ENCODE measurements at places on chromosomes 16 and 17. TPM values are rescaled to one million over a fixed set of nuclear protein-coding genes. Genes with fewer than 3 reads are reported as not detected.

- DNase-seq, result no peak
These were observed 191.8 kb downstream of the TMEM114 start for GRCh38 chr16:8398548-8398947.

- no peak for DNase-seq
These were observed 41.4 kb upstream of the SLFN13 start for GRCh38 chr17:35489944-35490343.

GRCh38 chr16:56409195-56409594 is 16.1 kb downstream of the AMFR start:
- DNase-seq, result no peak

DNA sequence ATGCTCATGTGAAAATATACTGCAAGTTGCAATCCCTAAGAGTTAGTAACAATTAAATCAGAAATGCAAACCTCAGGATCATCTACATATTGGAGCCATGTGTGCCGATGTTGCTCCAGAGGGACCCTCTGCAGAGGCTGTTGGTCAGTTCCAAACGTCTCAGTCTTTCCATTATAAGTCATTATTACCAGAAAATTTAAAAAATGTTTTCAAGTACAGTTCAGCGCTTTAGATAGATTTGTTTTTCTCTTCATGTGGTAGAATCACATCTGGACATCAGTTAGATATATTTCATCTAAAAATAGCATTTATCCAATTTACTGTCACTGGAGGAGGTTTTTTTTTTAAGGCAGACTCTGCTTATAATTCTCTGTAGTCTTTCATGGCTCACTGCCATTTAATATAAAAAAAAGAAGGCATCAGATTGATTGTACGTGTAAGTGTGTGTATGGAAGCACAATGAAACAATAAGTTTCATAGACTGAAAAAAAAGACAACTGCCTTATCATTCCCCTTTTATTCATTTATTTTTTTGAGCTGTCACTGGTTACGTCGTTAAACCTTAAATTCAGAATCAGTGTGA is 46.1 kb upstream of the MARCHF10 start:
- no peak for DNase-seq

The MYH2 gene
- total RNA-seq, result 0.16 TPM
